Ammon's horn (tissue), 1 donor: ENCODE measurements at places on chromosomes 5 and 9.

DNA sequence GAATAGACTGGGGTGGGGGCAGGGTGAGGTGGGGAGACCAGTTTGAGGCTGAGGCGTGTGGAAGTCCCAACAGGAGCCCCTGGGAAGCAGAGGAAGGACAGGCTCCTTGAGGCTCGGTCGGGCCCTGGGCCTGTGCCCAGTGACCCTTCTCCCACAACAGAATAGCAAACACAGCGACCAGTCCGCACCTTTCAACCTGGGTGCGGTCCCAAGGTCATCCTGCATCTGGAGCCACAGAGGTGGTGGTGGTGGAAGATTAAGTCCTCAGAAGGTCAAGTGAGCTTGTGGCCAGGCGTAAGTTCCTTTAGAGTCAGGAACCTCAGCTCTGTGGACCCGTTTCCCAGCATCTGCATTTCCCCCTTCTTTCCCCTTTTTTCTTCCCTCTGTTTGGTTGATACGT lies 26.0 kb upstream of the ARAP3 start:
- DNase-seq = no peak

- DNase-seq = no peak
Observed at GRCh38 chr5:143347046-143347445, 56.4 kb downstream of the NR3C1 start.

DNA sequence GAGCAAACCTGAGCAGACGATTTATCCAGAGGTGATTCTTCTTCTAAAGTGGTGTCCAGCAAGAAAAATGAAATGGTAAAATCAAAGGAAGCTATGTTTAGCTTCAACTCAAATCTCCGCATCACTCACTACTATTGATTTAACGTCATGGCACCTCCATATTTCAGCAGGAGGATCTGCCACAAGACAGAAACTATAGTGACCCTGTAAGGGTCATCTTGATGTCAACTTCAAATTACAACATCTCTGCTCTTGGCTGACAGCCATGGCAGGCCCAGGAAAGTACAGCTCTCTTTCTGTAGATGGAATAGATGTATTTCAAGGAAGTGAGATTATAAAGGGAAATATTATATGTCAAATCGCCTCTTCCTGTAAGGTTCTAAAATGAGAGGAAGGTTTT lies 10.1 kb upstream of the EFNA5 start:
- no peak for DNase-seq

GRCh38 chr9:29422438-29422837 lies 1849.2 kb upstream of the C9orf72 start:
- DNase-seq = no peak

DNA sequence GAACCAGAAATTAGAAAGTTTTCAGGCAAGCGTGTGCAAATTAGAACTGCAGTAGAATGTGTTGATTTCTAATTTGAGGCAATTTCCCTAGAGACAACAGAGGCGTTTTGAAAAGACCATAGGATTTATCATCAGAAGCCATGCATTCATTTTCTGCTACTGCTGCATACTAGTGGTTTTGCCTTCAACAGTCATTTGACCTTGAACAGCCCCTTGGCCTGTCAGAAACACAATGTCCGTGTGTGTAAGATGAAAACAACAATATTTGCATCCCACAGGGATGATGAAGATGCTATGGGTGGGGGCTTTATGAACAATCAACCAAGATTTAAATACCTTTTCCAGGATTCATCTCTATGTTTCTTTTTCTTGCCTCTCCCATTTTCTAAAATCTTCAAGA lies 73.7 kb downstream of the PDE4D start:
- DNase-seq = no peak

GRCh38 chr5:100904259-100904861 lies 1.3 kb upstream of the ST8SIA4 start:
- DNase-seq = peak; percentile 14

DNA sequence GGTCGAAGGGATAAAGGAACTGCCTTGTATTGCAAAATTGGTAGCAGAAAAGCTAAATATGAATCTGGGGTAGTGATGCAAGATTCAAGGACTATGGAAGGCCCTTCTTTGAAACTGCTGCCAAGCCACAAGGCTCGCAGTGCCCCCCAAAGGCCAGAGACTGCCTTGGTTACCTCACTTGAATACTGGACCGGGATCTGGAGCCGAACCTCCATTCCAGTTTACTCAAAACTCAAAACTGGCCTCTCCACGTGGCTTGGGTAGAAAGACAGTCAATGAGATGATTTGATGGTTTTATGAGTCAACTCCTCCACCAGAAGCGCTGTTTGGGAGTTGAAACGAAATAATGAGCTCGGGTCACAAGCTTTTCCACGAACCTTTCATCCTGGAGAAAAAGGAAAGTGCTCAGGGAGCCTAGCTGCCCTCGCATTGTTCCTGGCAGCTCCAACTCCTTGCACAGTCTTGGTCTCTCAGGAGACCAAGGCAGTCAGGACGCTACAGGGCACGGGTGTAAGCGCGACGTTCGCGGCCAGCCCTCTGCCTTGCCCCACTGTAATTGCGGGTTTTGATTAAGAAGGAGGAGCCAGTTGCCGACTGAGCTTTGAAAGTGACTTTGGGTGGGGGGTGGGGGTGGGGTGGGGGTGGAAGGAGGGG lies 2.8 kb downstream of the ST8SIA4 start:
- DNase-seq = peak; percentile 24

DNA sequence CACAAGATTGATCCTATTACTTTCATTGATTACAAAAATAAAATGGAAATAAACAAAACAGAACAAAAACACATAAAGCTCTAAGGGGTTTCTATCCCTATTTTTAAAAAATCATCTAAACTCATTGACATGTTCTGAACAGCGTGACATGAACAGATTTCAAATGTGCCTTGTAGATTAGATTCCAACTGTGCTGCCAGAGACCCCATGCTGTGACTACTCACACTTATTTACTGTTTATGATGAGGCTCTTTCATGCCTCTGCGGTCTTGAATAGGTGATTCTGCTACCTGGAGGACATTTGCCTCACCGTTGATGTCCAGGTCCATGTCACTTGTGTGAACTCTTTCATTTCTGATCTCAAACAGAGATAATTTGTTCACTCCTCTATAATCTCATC lies 990.2 kb downstream of the CDH12 start:
- DNase-seq = no peak
